Neural progenitor cell (in vitro differentiated cells): ENCODE measurements at places on chromosomes 6 and 20.

DNA sequence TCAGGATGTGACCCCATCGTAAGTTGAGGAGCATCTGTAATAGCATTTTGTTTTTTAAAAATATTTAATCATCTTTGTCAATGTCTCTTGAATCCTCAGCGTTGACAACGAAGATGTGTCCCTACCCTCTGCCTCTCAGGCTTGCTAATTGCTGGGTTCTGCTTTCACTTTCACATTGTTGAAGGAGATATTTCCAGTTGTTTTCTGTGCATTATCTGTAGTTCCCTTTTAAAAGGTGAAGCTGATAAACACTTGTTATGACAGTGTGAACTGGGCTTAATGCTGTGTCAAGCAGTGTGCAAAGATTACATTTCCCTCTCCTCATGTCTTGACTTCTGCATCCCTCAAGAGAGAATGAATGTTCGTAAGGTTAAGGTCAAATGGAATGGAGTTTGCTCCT is 54.9 kb downstream of the CSE1L start:
- DNase-seq = no peak

DNA sequence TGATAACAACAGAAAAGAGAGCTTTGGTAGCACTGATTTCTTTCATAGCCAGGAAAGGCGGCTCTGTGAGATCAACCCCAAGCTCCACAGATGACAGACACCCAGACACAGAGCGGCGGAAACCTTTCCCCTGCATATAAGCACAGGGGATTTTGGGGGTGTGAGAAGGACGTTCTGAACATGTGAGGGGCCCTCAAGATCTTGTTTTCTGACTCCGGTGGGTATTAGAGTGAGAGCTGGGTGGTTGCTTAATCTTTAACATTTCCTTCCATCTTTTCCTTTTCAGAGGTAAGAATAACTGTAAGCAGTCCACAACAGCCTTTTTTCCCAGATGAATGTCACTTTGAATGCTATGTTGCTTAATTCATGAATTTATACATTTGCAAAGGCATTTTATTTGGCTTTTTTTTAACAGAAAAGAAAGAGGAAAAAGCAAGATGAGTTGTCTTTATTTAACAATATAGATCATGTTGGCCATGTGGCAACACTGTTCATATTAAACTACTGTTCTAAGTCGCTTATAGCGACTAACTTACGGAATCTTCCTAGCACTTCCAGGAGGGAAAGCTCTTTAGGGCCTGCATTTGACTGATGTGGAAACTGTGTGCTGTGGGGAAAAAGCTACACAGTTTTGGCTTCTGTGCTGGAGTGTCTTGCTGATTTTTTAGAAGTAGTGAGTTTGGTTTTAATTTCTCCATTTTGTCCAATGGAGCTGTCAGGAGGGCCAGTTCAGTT is 80.5 kb upstream of the NAA20 start:
- DNase-seq = no peak

DNA sequence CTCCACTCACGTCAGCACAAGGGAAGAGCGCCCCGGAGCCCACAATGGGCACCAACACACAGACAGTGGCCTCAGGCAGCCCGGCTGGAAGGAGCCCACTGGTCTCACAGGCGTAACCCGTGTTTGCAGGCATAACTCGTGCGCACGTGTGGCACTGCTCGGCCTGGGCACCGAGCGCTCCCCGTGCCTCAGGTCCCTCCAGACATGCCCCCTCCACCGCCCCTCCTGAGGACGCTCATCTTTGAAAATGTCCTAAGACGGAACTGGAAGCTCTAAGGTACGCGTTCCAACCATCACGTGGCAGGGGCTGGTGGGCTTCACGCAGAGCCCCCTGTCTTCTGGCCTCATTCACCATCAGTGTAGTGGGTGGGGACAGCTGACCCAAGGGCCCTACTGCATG is 44.6 kb downstream of the SSR1 start:
- DNase-seq = no peak

DNA sequence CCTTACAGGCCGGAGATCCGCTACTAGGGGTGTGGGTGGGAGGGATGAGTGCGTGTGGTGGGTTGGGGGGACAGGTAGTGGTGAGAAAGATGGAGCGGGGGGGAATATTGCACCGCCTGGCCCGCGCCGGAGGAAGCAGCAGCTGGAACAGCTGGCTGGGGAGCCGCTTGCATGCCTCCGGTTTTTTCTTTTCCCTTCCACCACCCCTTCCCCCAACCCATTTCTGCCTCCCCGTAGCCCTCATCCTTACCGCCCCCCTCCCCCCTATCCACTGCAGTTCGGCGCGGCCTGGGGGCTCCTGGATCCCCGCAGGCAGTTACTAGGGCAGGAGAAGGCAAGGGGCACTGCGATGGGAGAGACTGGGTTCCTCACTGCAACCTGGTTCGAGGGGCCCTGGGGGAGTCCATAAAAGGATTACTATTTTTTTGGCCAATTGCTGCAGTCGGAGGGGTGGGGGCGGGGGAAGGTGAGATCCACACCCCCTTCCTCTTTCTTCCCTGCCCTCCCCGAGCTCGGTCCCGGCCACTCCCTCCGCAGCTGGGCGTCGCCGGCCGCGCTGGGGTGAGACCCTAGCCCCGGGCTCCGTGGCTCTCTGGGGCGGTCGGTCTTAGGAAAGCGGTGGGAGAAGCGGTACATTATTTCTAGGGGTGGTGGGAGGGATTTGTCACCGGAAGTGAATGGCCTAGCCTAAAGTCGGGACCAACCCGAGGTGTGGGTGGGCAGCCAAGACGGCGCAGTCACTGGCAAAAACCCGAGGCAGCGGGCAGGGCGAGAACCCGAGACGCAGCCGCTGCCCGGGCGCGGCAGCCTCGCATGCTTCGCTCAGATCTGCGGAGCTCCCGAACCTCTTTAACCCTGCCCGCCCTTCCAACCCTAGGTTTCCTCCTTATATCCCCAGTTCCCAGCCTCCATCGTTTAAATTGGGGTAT is 824 bp upstream of the TBCC start:
- peak; percentile 90 for DNase-seq

- no peak for DNase-seq
Measured at GRCh38 chr6:125201961-125202729, 48.6 kb downstream of the TPD52L1 start.
